ENCODE measurements at places on chromosomes 5 and 9.

- DNase-seq = no peak
Measured at GRCh38 chr9:131704141-131704983, 35.5 kb downstream of the RAPGEF1 start.

DNA sequence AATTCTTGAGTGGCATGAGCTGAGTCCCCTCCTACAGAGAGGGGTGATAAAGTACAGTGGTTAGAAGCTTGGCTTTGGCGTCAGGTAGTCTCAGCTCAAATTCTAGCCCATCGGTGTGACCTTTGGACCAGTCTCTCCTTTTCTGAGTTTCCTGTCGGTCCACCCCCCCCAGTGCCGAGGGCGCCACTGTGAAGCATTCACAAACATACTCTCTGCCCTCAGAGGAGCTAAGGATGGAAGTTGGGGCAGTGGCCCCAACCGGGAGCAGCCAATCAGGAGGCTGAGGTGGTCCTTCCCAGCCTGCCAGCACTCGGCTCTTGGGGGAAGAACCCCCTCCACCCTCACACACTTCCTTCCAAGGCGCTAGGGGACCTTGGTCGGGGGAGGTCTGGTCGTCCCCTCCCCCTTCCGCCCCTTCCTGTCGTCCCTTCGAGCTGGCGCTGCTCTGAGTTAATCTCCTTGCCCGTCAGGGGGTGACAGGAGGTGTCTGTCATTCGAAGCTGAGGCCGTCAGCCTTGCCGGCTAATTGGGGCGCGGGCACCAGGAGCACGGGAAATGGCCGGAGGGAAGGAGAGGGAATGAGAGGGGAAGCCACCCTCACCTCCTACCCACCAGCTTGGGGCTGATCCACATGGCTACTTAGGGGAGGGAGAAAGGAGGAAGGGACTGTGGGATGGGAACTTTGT, 53.0 kb downstream of the CXXC5 start:
- DNase-seq = no peak

GRCh38 chr9:135951889-135952663, 9.1 kb downstream of the UBAC1 start:
- no peak for DNase-seq

GRCh38 chr9:136328011-136328621, 777 bp downstream of the GPSM1 start:
- DNase-seq = no peak

DNA sequence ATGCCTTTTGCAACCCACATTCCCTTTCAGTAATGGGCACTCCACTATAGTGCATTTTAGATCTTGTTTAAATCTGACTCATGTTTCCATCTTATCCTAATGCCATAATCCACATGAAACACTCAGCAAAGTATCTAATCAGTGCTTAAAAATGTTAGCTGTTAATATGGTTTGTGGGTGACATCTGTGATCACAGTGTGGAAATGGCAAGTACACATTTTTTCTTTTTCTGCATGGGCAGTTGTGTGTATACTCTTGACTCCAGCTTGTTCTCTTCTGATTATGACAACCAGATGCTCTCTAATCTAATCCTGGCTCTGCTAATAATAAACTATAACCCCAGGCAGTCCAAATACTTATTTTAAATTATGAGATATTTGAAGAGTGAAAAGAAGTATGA, 103.3 kb downstream of the EDIL3 start:
- DNase-seq = no peak

- DNase-seq = no peak
Measured at GRCh38 chr9:113516840-113517577, 53.5 kb downstream of the RGS3 start.

DNA sequence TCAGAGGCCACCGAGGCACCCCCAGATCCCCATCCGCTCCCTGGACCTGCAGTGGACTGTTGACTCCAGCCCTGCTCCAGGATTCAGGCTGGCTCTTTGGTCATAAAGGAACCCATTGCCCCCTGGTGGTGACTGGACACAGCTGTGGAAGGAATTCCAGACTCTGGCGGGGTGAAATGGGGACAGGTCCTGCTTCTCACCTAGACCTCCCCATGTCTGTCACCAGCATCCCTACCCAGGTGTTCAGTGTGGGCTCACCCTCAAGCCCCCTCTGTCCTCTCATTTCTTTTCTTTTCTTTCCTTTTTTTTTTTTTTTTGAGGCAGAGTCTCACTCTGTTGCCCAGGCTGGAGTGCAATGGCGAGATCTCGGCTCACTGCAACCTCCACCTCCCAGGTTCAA, 25.5 kb upstream of the STXBP1 start:
- no peak for DNase-seq

- no peak for DNase-seq
Measured at GRCh38 chr9:89342213-89342612, 23.9 kb downstream of the SECISBP2 start.

- DNase-seq = no peak
Measured at GRCh38 chr5:87769157-87769556, 356.4 kb upstream of the CCNH start.

DNA sequence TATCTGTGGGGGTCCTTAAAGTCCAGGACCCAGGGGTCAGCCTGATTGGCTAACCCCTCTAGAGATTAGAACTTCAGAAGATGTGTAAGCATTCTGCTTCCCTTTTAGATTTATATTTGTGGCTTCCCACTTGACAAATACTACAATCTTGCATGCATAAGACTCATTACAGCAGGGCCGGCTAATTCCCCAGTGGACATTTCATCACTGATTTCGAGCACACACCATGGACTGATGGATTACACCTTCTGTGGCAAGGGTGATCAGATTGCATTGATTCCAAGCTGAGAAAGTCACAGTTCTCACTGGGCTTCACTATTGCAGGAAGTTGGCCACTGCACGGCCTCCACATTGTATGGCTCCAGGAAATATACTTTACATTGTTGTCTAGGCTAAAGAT, 65.8 kb upstream of the DAPK1 start:
- no peak for DNase-seq

GRCh38 chr5:41636605-41637004, 126.2 kb upstream of the PLCXD3 start:
- DNase-seq = no peak

- no peak for DNase-seq
Measured at GRCh38 chr5:141877356-141878185, 639 bp downstream of the PCDH1 start.

GRCh38 chr9:84668196-84669012, 1.1 kb upstream of the NTRK2 start:
- DNase-seq = peak; percentile 77

DNA sequence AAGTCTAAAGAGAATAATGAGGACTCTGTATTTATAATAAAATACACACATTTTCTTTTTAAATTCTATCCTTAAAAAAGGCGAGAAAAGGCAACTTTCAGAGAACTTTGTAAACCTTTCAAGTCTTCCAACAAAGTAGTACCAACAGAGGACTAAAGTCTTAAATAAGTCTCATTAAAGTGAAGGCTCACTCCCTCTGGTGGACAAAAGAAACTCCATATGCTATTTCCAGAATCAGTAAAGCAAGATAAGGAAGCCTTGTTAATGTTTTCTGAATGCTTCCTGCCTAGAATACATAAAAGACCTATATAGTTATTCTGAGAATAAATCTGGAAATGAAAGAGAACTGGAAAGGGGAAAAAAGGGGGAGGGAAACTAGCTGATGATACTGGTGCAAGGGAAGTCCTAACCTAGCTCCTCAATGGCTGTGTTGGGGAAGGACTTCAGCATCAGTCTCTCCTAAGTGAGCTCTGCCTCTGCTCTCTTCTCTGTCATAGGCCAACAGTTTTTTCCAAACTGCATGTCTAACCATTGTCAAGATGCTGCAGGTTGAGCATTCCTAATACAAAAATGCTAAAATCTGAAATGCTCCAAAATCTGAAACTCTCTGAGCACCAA, 7.2 kb downstream of the HMGCS1 start:
- DNase-seq = peak; percentile 53

- no peak for DNase-seq
Measured at GRCh38 chr9:129290606-129291005, 112.5 kb upstream of the IER5L start.

GRCh38 chr9:81964218-81965171, 21.2 kb downstream of the SPATA31D3 start:
- no peak for DNase-seq

- no peak for DNase-seq
Measured at GRCh38 chr5:151222790-151223446, 974 bp downstream of the CCDC69 start.

DNA sequence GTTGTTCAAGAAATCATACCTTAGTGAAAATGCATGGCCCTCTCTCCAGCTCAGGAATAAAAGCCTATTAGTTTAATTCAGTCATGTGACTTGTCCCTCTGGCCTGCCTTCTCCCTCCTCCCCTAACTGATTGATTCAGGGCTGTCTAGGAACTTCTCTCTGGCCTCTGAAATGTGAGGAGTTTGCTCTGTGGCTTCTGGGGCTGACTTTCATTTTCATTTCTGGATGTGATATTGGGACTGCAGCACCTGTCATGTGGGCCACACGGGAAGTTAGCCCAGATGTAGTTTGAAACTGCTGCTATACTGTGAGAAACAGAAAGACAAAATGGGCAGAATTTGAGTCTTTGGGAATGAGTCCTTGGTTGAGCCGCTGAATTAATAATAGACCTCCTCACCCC, 44.8 kb downstream of the PARP8 start:
- no peak for DNase-seq

DNA sequence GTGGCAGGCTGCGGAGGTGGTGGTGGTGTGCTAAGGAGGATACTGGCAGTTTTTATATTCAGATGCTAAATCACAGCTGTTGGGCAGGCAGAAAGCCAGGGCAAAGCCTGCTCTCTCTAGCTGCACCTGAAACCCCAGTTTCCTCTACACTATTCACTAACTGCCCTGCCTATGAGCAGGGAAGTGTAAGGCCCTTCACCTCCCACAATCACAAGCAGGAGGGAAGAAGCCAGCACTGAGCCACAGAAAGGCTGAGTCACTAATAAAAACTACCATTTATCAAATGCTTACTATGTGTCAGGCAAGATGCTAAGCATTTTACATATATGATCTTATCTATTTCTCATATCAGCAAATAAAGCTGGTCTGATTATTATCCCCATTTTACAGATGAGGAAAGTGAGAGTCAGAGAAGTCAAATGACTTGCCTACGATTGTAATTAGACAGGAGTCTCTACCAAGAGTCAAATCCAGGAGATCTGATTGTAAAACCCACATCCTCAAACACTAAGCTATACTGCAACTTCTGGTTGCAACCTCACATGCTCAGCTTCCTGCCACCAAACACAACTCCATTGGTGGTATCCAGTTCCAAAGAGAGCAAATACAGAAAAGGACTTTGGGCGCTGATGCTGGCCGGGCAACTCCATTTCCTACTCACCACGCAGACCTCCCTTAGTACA, 17.7 kb upstream of the IL6ST start:
- DNase-seq = no peak

DNA sequence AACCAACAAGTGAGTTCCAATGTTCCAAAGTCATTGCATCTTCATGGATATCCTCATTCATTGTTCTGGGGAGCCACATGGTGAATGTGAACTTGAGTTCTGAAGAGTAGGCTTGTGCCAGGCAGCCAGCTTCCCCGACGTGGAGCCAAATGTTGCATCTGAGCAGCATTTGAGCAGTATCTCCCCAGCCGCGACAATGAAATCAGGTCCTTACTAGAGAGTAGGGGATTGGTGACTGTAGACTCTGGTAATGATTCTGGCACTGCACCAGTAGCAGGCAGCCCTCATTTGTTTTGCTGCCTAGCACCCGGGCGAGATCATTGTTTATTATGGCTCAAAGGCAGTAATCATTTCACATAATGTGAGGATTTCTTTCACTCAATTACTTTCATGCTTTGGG, 451.4 kb upstream of the C9orf72 start:
- DNase-seq = no peak

DNA sequence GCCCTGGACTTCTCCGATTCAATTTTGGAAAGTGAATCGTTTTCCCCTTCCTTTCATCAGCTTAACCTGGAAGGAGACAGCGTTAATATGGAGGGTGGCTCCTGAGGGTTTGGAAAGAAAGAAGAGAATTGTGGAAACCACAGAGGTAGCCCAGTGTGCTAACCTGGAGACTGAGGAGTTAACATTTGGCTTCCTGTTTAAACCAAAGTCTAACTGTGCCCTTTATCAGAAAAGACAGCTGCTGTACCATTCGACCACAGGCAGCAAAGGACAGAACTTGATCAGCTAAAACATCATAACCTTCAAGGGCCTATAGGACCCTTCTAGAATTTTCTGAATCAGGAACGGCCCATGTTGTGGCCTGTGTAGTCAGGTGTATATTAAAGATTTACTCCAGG, 735 bp downstream of the IDNK start:
- no peak for DNase-seq

DNA sequence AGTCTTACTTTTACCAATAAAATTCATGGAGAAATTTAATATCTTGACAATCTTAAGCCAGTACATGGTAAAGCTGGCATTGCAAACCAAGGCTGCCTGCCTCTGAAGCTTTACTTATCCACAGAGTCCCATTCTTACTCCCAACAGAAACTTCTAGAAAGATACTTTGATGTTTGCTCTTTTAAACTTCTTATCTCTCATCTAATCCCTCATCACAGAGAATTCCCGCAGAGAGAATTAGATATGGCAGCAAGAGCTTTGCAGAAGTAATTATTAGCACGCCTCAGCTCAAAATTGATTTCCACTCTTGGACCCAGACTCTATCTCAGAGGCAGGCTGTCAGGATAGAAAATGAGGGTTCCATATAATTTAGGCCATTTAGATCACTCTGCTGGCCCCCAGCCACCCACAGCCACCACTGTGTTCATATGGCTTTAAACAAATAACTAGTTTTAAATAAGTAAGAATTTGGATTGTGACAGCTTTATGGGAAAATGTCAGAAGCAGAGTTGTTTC, 37.9 kb upstream of the GAS1 start:
- no peak for DNase-seq

DNA sequence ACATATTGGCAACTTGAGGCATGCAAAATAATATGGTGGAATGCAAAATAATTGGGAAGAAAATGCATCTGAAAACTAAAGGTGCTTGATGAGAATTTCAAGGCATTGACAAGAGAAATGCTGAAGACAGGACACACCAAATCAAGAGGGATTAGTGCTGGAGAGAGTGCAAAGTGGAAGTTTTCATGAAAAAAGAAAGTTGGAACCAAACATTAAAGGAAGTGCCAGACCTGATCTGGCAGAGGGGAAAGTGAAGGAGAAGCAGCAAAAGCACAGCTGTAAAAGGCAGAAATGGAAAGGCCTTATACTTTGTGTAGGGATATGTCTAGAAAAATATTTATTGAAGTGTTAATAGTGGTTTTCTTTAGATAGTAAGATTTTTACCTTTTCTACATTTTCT, 35.3 kb upstream of the FYB1 start:
- no peak for DNase-seq
